ENCODE measurements at places on chromosomes 16 and 17.
A peak's percentile ranks its signal among the peaks of the same experiment; 100 is the strongest.

DNA sequence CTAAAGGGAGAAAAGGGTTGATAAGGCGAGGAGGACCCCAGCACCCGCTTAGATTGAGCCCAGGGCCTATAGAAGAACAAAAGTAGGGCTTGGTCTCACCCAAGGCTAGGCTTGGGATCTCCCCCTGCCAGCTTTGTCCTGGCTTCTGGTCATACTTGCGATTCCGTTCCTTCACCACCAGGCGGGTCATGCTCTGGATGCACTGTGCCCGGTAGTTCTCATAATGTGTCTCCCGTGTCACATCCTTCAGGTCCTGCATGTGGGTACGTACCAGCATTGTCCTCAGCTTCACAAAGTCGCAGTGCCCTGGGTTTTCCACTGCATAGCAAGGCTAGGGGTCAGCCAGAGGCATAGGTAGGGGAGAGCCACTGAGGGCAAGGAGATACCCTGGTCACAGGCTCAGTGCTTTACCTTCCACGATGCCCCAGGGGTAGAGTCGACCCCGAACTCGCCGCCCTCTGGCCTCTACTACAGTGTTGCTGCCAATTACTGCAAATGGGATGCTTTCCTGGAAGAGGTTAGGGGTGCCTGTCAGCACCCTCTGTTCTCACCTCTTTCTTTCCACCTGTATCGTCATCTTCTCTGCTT lies 6.5 kb upstream of the MTMR4 start:
- no peak for DNase-seq

DNA sequence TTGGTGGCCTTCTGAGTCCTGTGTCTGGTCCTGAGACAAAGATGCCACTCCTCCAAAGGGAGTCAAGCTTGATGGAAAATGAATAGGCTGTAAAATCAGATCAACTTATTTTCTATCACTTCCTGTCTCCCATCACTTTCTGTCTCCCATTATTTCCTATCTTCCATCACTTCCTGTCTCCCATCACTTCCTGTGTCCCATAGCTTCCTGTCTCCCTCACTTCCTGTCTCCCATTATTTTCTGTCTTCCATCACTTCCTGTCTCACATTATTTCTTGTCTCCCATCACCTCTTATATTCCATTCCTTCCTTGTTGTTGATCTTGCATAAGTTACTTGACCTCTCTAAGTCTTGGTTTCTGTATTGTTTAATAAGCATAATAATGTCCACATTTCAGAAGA lies 418.5 kb upstream of the EEF2KMT start:
- DNase-seq = no peak

DNA sequence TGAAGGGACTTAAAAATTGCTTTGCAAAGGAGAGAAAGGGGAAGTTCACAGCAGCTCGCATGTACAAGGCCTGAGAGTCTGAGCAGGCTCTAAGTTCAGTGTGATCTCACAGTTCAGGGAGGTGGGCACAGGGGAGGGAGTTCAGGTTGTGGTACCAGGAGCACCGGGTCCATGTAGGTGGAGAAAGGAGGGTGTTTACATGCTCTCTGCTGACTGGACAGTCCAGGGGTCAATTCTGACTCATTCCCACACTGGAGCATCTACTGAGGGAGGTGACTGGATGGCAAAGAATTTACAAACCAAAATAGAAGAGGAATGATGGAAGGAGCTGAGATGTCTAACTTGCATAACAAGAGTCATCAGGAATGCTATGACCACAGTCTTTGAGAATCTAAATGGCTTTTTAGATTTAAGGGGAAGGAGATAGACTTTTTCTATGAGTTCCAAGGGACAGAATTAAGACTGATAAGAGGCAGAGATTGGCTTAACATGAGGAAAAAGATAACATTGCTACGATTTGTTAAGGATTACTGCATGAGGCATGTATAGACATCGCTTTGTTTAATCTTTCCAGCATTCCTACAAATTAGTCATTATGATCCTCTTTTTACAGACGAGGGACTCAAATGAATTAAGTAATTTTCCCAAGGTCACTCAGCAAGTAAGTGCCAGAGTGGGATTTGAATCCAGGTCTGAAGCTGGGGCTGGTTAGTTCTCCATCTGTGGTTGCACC lies 29.9 kb downstream of the MIS12 start:
- no peak for DNase-seq

DNA sequence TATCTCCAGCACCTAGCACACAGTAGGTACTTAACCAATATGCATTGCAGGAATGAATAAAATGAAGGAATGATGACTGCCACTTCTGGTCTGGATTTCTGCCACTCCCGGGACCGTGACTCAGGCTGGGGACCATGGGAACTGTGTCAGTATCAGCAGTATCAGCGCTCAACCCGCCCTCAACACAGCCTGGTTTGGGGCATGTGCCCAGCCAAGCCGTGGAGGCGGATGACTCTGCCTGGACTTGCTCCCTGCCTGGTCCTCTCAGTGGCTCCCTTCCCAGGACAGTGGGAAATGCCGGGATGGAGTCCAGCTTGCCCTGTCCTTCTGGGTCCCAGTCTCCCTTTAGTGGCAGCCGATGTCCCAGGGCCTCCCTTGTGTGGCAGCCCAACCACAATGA lies 55.1 kb downstream of the SRCIN1 start:
- DNase-seq = no peak

DNA sequence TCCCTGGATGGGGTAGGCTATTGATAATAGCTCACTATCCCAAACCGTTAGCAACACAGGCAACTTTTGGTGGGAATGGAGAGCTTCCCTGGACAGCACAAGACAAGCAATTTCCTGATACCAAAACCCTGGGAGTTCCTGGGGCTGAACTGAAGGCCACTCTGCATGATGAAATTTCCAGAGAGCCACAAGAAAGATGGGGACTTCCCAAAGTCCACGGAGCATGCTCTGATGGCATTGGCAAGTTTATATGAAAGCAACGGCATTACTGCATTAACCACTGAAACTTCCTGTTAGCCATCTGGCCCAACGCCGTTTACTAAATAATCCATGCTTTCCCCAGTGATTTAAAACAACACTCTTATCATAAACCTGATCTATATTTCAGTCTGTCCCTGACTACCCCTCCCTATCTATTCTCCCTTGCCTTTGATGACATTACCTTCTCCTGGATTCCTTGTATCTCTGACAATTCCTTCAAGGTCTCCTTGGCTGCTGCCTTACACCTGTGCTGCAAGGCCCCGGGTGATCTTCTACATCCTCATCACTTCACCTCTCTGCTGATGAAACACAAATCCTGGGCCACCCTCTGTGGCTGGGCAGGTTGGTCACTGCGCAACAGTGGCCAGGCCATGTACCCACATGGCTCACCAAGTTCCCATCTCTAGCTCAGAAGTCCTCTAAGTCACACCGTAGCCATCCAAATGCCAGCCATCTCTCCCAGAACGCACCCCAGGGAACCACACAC lies 108.5 kb upstream of the RCVRN start:
- peak; percentile 39 for DNase-seq

DNA sequence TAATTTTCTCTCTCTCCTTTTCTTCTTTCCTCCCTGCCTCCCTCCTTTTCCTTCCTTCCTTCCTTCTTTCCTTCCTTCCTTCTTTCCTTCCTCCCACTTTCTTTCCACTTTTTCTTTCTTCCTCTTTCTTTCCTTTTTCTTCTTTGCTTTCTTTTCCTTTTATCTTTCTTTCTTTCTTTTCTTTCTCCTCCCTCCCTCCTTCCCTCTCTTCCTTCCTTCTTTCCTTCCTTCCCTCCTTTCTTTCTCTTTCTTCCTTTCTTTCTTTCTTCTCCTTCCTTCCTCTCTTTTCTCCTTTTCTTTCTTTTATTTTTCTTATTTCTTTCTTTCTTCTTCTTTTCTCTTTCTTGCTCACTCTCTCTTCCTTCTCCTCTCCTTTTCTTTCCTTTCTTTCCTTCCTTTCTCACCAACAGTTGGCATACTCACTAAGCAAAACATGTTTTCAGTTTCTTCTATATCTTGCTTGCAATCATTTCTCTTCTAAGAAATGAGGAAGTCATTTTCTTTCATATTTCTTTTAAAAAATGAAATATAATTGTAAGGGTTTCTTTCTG lies 97.1 kb upstream of the MAF start:
- DNase-seq = no peak

DNA sequence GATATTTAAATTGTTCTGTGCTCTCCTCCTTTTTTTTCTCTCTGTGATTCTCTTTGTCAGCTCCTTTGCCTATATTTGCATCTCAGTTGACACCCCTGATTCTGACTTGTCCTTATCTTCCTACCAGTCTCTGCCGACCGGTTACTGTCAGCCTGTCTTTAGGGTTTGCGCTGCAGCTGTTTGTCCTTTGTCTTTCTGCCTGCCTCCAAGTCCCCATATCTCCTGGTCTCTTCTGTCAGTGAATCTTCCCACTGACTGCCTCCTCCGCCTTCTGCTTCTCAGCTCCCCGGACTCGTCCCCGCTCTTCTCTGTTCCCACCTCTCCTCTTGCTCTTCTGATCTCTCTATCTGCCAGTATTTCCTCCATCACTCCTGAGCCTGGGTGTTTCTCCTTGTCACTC lies 5.2 kb downstream of the TLCD2 start:
- no peak for DNase-seq

- DNase-seq = no peak
These were observed 256.4 kb upstream of the IRX3 start for GRCh38 chr16:54542805-54543505.

GRCh38 chr16:52578007-52578828 lies 31.3 kb upstream of the TOX3 start:
- no peak for DNase-seq

GRCh38 chr17:34434052-34434451 lies 71.0 kb upstream of the CCL1 start:
- DNase-seq = no peak

DNA sequence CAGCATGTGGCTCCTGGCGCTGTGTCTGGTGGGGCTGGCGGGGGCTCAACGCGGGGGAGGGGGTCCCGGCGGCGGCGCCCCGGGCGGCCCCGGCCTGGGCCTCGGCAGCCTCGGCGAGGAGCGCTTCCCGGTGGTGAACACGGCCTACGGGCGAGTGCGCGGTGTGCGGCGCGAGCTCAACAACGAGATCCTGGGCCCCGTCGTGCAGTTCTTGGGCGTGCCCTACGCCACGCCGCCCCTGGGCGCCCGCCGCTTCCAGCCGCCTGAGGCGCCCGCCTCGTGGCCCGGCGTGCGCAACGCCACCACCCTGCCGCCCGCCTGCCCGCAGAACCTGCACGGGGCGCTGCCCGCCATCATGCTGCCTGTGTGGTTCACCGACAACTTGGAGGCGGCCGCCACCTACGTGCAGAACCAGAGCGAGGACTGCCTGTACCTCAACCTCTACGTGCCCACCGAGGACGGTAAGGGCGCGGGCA lies 645 bp downstream of the NLGN2 start:
- DNase-seq = no peak

DNA sequence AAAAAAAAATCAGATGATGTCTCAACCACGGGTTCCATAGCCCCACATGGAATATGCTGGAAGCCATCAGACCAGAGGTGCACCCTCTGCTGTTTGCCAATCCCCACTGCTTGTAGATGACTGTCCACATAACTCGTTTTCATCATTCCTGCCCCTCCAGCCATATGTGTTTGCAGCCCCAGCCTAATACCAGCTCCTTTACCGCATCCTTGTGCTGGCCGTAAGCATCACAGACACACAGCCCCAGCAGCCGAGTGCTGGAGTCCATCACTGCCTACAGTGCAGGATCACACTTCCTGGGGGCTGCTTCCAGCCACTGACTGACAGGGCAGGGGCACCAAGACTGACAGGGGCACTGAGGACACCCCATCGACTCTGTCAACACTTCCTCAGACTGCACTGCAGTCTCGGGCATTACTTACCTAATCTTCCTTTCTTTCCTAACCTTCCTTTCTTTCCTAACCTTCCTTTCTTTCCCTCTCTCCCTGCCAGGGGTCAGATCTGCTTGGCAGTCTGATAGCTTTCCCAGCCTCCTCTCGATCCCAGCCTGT lies 5.0 kb downstream of the RCVRN start:
- DNase-seq = no peak

DNA sequence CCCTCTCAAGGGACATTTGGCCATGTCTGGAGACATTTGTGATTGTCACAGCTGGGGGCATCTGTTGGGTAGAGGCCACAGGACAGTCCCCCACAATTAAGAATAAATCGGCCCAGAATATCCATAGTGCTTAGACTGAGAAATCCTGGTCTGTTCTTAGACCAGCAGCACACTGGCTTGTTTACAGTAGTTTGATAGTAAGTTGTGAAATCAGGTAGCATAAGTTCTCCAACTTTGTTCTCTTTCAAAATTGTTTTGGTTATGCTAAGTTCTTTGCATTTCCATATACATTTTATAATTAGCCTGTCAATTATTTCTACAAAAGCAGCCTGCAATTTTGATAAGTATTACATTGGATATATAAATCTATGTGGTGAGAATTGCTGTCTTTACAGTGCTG lies 6.8 kb downstream of the MGRN1 start:
- no peak for DNase-seq

GRCh38 chr16:81797443-81797842 lies 18.4 kb downstream of the PLCG2 start:
- DNase-seq = no peak

DNA sequence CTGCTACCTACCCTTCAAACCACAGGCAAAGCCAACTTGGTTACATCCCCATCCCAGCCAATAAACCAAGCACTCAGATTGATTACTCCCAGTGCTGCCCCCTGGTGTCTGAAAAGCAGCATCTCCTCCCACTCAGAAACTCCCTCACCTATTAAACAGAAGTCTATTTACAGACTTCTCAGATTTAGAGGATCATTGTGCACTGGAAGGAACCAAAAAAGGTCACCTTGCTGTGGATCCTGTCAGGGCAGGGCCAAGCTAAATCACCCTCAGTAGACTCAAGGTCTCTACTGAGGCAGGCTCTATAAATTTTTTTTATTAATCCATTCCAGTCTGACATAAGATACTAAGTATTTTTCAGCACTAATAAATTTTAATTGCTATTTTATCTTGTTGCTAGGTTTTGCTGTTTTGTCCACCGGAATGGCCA lies 17.6 kb downstream of the HIGD1B start:
- peak; percentile 41 for DNase-seq

DNA sequence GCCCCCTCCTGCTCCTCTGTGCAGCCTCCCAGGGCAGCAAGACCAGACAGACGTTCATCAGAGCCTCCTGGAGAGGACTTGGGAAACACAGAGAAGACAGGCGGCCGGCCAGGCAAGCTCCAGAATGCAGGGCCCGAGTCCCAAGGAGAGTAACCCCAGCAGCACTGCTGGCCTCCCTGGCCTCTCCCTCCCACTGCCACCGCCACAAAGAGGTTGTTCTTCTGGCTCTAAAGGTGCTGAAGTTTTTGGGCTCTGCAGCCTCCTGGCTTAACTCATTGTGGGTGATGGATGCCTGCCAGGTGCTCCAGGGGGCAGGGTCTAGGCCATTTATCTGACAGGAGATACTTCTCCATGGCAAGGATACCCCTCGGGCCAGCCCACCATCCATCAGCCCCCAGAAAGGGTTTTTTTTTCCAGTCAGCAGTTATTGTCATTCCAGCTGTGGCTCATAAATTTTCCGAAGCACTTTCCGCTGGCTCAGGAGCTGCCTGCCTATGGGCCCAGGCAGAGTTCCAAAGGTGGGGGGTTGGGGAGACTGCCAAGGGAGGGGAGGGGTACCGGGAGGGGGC lies 32.0 kb upstream of the MRPS23 start:
- DNase-seq = no peak

DNA sequence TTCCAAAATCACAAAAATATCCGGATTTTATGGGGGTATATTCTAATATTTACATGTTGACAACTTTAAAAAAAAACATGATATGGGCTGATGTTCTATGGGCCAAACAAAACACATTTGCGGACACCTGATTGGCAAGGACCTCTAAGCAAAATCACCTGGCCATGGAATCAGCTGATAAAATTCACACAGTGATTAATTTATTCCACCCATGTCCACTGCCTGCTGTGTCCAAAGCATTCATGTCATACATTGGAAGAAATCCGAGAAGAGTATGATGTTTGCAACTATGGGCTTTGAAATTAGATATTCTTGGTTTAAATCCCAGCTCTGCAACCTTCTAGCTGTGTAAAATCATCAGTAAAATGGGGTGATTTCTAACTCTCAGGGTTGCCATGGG lies 538.7 kb downstream of the HAPSTR1 start:
- no peak for DNase-seq
